AG04449 (cell line): ENCODE measurements at places on chromosomes 1 and 21.

GRCh38 chr1:14495381-14495780 lies 103.1 kb upstream of the KAZN start:
- no peak for DNase-seq

DNA sequence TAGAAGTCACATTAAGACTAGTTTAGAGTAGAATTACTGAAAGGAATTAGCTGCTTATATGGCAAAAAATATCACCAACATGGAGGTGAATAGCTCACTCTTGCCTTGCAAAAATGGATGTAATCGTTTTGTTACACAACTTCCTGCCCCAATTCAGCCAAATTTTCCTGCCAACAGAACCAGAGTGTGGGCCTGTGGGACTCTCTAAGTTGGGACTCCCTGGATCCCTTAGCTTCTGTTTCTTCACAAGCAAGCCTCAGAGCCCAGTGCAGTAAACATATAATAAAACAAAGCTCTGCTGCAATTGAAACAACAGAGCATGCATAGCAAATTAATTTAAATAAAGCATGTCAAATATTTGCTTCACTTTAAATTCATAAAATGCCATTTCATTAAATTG lies 232.5 kb downstream of the TNR start:
- DNase-seq = no peak

DNA sequence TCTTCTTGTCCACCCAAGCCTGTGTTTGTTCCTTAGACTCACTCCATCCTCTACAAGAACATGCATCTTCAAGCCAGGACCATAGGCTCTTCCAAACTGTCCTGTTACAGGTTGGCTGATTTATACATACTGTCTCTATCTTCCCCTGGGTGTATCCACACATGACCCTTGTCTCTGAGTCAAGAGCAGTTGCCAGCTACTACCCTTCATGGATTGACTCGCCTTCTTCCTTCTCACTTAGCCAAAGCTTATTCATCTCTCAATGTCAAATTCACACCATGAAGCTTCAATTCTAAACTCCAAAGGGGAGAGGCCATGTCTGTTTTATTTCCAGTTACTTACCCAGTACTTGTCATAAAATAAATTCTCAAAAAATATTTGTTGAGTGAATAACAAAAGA lies 64.1 kb upstream of the CACHD1 start:
- no peak for DNase-seq

DNA sequence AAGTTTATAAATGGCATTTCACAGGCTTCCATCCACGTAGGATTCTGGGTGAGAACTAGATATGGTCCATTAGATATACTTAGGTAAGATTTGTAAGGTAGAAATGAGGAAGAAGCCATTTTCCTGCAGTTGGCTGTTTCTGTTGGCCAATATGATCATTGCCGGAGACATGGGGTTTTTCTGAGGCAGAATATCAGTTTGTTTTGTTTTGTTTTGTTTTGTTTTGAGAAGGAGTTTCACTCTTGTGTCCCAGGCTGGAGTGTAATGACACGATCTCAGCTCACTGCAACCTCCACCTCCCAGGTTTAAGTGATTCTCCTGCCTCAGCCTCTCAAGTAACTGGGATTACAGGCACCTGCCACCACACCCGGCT lies 8.7 kb upstream of the EYA3 start:
- DNase-seq = no peak

GRCh38 chr1:226738995-226739695 lies at the start of gene ITPKB:
Gene ITPKB, minus strand, starts transcription at chr1:226739282. Its CDS starts 1,824 bp downstream, at chr1:226737458.
- no peak for DNase-seq

- DNase-seq = no peak
Observed at GRCh38 chr1:204577794-204578478, 61.7 kb downstream of the MDM4 start.

DNA sequence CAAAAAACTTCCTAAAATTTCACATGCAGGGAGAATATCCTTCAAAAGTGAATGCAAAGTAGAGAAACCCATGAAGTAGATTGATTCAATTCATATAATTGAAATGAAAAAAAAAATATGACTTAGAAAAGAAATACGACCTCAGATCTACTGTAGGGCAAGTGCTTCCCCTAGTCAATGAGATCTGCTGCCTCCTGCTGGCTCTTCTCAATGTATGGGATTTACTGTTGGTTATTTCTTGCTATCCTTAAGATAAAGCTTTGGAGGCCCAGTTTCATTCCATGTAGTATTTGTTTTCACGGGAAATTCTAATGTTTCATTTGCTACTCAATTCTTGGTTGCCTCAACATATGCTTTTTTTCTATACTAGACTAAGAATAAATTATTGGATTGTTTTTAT lies 46.2 kb downstream of the ZNF648 start:
- DNase-seq = no peak

- DNase-seq = no peak
Observed at GRCh38 chr1:230066031-230066430, 1.0 kb upstream of the GALNT2 start.

- DNase-seq = no peak
Observed at GRCh38 chr1:110734133-110734680, 59.5 kb upstream of the KCNA3 start.

DNA sequence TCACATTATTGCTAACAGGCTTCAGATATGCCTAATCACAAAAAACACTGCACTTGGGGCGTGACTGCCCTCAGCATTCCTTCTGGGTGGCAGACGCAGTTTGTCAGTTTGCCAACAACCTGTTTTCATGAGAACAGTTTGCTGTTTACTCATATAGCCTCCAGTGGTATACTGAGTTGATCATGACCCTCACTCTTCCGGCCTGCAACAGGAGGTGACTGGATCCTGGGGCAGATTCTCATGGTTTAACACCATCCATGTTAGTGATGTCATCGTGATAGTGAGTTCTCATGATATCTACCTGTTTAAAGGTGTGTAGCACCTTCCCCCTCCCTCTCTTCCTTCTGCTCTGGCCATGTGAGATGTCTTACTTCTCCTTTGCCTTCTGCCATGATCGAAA lies 555.2 kb downstream of the PLPP3 start:
- no peak for DNase-seq

DNA sequence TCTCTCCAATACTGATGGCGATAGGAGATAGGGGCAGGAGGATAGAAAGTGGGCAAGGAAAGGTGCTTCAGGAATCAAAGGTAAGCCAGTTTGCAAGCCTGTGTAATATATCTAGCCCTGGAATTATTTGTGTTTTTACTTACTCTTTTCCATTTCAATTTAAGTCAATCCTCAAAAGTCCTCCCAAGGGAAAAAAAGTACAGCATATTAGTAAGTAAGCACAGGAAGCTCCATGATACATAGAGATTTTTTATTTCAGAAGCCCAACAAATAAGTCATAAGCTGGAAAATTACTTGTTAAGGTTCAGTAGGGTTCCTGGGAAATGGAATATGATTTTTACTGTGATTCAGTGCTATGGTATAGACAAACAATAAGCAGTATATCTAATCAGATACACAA lies 337.7 kb upstream of the DUSP10 start:
- no peak for DNase-seq

- no peak for DNase-seq
Observed at GRCh38 chr1:96955307-96956012, 233.9 kb downstream of the PTBP2 start.

- DNase-seq = no peak
Observed at GRCh38 chr1:84505493-84506001, 639 bp upstream of the SPATA1 start.

DNA sequence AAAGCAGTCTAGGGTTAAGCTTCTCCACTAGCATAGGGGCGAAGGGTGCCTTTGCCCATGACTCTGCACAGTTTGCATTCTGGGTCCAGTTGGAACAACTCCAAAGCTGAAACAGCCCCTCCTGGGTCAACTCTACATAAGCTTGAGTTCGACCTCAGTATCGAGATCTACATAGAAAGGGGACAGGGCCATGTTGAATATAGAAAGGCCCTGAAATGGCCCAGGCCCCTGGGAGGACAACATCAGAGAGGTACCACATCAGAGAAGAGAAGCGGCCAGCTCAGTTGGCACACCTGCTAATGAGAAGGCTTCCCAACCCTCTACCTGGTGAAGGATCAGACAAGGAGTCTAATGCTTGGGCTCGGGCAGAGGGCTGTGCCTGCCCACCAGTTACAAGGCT lies 1.6 kb downstream of the DENND2D start:
- no peak for DNase-seq

DNA sequence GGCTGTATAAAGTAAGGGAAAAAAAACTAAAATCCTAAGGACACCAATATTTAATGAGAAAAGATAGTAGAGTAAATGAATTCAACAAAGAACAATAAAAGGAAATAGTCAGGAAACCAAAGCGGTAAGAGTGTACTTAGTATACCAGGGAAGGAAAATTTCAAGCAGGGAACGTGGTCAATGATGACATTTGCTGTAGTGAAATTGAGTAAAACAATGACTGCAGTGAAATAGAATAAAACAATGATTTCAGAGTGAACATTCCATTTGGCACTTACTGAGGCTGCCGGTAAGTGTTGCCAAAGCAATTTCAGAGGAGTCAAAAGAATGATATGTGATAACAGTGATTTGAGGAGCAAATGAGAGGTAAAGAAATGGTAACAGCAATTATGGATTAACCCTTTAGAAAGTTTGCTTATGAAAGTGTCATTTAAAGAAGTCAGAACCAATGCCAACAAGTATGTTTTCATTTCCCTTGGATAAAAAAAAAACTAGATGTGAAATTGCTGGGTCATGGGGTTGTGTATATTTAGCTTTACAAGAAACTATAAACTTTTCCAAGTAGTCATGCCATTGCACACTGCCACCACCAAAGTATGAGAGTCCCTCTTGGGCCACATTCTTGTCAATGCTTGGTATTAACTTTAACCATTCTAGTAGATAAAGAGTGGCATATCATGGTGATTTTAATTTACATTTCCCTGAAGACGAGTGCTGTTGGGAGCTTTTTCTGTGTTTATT lies 50.5 kb downstream of the VCAM1 start:
- no peak for DNase-seq

DNA sequence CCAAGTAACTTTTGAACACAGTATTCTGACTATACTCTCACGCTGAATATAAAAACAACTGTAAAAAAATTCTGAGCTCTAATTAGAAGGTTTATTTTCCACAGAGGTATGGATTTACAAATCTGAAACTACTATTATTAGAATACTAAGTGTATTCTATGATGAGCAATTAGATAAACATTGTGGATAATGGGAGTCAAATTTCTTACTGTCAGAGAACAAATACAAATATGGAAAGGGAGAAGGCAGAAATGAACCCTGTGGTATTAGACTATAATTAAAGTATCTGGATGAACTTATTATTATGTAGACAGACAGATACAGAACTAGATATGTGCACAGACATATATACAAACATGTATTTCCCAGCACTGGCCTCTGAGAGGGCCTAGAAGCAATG lies 22.6 kb downstream of the ALDH9A1 start:
- no peak for DNase-seq

GRCh38 chr1:167086033-167086432 lies 4.1 kb downstream of the GPA33 start:
- no peak for DNase-seq

- peak; percentile 96 for DNase-seq
Observed at GRCh38 chr1:64039390-64039926, 164.0 kb upstream of the UBE2U start.

DNA sequence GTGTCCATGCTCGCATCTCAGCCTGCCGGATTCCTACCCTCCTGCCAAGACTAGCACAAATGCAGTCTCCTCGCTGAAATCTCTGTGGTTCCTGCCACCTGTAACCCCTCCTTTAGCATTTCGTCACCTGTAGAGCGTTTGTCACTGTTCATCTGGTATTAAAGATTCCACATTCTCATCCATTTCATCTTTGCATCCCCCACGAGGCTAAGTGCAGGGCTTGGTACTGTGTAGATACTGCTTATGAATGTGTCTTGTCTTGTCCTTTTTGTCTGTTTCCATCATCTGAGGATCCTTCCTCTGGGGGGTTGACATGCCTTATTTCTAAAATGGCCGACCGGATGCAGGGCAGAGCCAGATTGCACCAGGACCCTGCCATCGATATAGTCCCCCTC lies 53.7 kb upstream of the DNAJC6 start:
- no peak for DNase-seq

- DNase-seq = no peak
Observed at GRCh38 chr1:53627666-53628065, 111.3 kb downstream of the GLIS1 start.

DNA sequence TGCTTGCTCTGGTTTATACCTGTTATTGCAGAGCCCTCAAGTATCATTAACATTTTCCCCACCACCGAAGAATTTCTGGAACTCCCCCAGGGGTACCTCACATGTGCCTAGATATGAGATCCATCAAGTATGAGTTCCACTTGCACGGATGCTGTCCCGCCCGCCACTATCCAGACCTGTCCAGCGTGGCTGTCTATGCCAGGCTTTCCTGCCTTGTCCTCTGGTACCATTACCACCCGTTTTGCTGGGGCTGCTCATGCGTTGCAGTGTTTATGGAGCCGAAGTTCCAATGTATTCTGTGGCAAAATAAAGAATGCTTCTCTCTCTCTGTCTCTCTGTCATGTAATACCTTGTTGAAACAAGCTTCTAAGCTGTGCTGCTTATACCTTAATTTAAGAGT lies 543.5 kb upstream of the PTBP2 start:
- no peak for DNase-seq

- DNase-seq = no peak
Observed at GRCh38 chr1:167130829-167131510, 37.1 kb downstream of the STYXL2 start.

DNA sequence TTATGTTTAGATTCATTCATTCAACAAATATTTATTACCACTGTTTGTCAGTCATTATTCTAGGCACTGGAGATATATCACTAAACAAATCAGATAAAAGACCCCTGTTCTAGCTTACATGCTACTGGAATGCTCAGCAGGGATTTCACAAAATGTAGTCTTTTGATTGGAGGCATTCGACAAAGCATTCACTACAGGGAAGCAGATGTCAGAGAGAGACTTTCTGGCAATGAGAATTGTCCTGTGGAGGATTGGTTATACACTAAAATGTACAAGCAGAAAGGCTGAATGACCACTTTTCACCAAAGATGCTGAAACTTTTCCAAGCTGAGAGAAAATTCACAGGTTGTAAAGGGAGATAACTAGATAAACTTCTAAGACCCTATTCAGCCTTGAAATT lies 57.7 kb downstream of the SCMH1 start:
- no peak for DNase-seq

- no peak for DNase-seq
Observed at GRCh38 chr1:170682809-170683208, 18.9 kb downstream of the PRRX1 start.

DNA sequence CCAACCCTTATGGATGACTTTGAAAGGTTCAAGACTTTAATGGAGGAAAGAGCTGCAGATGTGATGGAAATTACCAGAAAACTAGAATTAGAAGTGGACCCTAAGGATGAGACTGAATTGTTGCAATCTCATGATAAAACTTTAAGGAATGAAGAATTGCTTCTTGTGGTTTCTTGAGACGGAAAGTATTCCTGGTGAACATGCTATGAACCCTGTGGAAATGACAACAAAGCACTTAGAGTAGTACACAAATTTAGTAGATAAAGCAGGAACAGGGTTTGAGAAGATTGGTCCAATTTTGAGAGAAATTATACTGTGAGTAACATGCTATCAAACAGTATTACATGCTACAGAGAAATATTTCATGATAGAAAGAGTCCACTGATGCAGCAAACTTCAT lies 215.4 kb downstream of the OMA1 start:
- DNase-seq = peak; percentile 26
